ENCODE measurements at places on chromosomes 7 and 10.

GRCh38 chr7:50837965-50838364 lies 55.3 kb upstream of the GRB10 start:
- no peak for DNase-seq

GRCh38 chr7:10838228-10838627 lies 135.4 kb upstream of the PHF14 start:
- DNase-seq, result no peak

GRCh38 chr10:88243836-88244730 lies 339.0 kb downstream of the RNLS start:
- DNase-seq, result no peak

DNA sequence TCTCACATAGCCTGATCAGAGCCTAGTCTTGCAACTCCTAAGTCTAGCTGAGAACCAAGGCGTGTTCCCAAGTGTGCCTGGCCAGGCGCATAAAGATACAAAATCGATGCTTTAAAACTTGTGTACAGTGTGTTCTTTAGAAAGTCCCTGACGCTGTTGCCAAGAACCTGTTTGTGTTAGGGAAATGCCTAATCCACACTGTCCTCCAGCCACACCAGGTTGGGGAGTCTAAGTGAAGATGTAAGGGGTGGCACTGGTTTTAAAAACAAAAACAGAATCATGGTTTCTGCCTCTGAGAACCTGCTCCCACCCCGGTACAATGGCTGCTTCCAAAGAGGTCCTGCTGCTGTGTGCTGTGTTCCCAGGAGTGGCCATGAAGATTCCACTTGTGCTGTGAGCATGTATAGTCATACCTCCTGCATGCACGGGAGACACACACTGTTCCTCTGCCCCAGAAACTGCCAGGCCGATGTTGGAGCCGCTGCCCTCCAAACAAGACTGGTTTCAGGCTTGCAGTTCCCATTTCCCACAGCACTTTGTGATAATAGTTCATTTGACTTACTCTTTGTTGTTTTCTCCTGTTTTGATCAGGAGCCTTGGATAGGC lies 88.5 kb downstream of the CCNY start:
- no peak for DNase-seq

DNA sequence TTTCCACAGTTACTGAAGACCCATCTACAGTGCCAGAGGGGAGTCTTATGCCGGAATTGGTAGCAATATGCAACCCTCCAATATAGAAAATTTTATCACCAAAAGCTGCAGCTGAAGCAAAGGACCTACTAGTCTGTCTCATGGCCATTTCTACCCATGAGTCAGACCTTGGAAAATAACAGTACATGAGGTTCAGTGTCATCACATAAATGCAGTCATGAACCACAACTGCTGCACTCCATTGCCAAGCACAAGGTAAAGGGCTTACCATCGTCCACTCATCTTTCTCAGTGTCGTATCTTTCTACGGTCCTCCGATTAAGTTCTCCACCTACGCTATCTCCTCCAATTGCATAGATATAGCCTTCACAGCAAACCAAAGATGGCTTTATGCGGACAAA lies 21.8 kb downstream of the KBTBD2 start:
- no peak for DNase-seq

DNA sequence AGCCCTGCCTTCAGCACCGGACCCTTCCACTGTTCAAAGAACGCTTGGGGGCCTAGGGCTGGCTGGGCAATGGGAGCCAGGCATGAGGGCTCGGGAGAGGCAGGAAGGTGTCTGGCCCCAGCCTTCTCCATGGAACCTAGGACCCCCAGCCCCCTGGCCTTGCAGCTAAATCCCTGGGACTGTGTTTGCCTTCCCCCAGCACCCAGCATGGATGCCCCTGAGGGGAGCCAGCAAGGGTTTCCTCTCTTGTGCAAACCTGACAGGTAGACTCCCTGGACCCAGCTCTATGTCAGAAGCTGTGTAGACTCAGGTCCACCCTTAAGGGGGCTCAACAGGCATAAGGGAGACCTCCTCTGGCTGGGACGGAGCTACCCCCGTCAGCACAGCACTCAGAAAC lies 288.0 kb downstream of the GRID1 start:
- no peak for DNase-seq

DNA sequence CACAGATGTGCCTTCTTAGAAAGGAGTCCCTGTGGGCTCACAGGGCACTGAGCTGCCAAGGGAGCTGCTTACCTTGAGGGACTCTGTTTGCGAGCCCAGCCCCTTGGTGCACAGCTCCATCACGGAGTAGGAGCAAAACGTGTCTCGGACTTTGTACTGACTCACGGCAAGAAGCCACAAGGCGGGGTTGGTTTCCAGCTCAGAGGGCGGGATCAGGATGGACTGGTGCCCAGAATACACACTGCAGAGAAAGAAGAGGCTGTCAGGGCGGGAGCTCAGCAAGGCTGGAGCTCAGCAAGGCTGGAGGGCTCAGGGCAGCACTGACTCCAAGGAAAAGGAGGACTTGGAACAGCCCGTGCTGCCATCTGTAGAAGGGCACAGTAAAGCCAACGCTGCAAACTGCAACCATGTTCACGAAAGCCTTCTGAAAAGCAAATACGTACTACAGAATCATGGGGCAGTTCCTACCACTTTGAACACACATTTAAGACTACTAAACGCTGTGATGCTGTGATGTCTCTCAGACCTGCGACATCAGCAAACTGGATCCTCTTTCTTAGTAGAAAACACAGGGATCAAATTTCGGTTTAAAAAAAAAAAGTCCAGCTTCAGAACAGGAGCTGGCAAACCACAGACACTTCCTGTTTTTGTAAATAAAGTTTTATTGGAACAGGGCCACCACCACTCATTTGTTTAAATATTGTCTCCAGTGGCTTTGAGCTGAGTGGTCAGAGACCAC lies 194.3 kb downstream of the ZMYND11 start:
- DNase-seq, result no peak

- DNase-seq, result no peak
These were observed 1.0 kb upstream of the ENO4 start for GRCh38 chr10:116848032-116848943.

- DNase-seq, result no peak
These were observed 413.5 kb upstream of the SEMA3D start for GRCh38 chr7:85600395-85600794.

DNA sequence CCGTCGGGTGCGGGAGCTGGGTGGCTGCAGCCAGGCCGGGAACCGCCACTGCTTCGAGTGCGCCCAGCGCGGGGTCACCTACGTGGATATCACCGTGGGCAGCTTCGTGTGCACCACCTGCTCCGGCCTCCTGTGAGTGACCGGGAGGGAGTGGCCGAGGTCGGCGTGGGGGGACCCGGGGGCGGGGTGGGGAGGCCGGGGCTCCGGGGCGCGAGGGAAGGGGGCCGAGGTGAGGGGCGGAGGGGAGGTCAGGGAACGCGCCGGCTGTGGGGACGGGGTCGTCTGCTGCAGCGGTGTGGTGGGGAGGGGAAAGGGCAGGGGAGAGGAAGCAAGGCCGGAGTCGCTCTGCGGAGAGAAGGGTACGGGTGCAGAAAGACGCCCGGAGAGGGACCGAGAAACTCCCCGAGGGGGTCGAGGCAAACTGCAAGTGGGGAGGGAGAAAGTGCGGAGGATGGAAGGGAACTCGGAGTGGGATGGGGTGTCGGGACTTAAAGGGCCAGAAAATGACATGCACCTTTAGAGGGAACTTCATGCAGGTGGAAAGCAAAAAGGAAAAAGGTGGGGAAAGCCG lies 518 bp downstream of the AGFG2 start:
- no peak for DNase-seq

DNA sequence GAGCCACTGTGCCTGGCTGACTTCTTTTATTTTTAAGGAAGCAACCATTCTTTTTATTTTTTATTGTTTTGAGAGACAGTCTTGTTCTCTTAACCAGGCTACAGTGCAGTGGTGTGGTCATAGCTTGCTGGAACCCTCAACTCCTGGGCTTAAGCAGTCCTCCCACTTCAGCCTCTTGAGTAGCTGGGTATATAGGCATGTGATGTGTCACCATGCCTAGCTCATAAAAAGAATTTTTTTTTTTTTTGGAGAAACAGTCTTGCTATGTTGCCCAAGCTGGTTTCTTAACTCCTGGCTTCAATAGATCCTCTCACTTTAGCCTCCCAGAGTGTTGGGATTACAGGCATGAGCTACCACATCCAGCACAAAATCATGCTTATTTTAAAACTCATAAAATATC lies 5.8 kb downstream of the MCU start:
- DNase-seq, result no peak

GRCh38 chr10:31771331-31771831 lies 157.2 kb downstream of the ARHGAP12 start:
- DNase-seq, result no peak

- DNase-seq, result no peak
These were observed 6.5 kb downstream of the CHAT start for GRCh38 chr10:49620286-49620810.

DNA sequence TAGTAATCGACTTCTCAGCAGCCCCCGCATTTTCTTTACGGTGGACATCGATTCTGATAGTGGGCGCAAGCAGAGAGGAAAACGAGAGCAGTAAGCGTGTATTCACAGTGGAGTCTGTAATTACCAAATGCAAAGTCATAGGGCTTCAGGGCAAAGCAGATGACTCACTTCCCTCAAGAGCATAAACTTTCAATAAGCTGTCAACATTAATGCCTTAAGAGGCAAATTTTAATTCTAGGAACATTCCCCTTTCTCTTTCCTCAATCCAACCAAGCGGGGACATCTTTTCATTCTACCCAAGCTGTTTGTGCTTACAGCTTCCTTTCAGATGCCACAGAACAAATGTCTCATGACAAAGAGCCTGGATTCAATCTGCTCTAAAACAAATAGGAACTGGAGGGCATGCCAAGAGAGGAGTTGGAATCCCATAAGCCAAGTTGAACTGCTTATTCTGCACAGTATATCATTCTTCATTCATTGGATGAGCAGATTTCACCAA lies 48.6 kb downstream of the MALSU1 start:
- no peak for DNase-seq

DNA sequence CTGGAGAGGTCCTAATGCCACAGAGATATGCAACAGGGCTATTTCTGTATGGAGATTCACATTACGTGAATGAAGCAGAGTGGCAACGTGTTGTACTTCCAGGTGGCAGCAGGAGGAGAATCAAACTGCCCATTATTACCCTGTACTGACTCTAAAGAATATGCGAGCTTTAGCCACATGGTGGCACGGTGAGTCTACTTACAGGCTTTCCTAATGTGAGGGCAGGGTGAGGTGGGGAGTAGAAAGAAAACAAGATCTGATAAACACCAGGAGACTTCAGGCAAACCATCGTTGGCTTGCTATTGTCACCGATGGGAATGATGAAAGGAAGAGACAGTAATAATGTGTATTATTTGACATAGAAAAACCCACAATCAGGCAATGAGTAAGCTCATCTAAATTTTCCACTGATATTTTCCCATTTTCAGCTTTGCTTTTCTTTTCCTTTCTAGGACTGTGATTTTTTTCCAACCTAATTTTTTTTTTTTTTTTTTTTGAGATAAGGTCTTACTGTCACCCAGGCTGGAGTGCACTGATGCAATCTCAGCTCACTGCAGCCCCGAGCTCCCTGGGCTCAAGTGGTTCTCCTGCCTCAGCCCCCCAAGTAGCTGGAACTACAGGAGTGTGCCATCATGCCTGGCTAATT lies 164.3 kb downstream of the BTAF1 start:
- peak; percentile 15 for DNase-seq

- DNase-seq, result no peak
These were observed 258.8 kb downstream of the XPNPEP1 start for GRCh38 chr10:109664554-109664953.

- DNase-seq, result no peak
These were observed 153.5 kb downstream of the DIP2C start for GRCh38 chr10:535952-536351.

GRCh38 chr7:42185726-42186125 lies 51.3 kb downstream of the GLI3 start:
- no peak for DNase-seq

GRCh38 chr7:116588225-116588624 lies 63.4 kb downstream of the CAV1 start:
- no peak for DNase-seq

GRCh38 chr10:70668454-70668970 lies 3.8 kb upstream of the ADAMTS14 start:
- DNase-seq, result no peak

DNA sequence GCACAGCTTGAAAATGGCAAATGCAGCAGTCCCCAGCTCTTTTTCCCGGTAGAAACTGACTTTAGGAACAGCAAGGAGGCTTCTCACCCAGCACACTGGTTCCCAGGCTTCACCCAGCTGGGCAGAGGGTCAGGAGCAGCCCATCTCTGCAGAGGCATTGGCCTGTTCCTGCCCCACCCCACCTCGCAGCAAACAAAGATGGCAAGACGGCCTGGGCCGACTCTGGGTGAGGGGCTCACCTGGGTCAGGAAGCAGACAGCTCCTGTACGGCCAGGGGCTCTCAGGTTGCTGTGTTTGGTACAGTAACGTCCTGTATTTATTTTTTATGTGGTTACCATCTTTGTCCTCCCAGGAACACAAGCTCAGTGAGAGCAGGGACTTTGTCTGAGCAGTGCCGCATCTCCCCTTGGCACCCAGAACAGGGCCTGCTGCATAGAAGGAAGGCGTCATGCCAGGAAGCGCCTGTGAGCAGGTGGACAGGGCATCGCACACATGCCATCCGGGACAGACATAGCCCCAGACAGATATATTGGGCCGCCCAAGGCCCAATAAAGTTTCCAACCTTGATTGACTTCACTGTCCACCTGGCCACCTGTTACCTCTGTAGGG lies 585.0 kb upstream of the FOXK1 start:
- DNase-seq, result no peak

Measured in activated CD8-positive, alpha-beta memory T cell treated with anti-CD3 and anti-CD28 coated beads for 1 hour (primary cell).